ENCODE measurements at places on chromosomes 5 and 9.

GRCh38 chr5:113311301-113311700, 123.5 kb downstream of the TSSK1B start:
- DNase-seq = no peak

GRCh38 chr5:78506261-78507024, 142.1 kb downstream of the LHFPL2 start:
- no peak for DNase-seq

GRCh38 chr9:22165144-22165543, 156.0 kb upstream of the CDKN2B start:
- DNase-seq = no peak

GRCh38 chr5:7779019-7780005, 71.6 kb downstream of the CFAP90 start:
- no peak for DNase-seq

- no peak for DNase-seq
Observed at GRCh38 chr5:116371935-116372334, 202.7 kb downstream of the SEMA6A start.

GRCh38 chr5:106189121-106189809, 1481.5 kb downstream of the EFNA5 start:
- no peak for DNase-seq

- no peak for DNase-seq
Observed at GRCh38 chr9:130728721-130729120, 35.1 kb downstream of the EXOSC2 start.

DNA sequence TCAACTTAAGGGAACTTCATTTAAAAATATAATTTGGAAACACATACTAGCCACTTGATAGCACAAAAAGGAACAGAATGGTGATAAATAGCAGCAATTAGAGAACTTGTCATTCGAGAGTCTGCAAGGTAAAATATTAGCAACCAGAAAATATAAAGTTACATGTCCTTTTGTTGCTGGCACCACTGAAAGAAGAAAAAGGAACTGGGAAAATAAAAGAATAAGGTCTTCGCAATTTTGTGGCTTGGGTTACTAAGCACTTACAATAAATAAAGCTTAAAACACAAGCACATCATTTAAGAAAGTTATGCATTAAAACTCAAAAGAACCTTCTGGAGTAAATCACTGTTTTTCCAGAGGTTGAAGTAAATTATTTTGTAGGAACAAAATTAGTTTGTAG, 149.9 kb upstream of the FBN2 start:
- DNase-seq = no peak

GRCh38 chr9:90446200-90446948, 196.2 kb downstream of the DIRAS2 start:
- no peak for DNase-seq

DNA sequence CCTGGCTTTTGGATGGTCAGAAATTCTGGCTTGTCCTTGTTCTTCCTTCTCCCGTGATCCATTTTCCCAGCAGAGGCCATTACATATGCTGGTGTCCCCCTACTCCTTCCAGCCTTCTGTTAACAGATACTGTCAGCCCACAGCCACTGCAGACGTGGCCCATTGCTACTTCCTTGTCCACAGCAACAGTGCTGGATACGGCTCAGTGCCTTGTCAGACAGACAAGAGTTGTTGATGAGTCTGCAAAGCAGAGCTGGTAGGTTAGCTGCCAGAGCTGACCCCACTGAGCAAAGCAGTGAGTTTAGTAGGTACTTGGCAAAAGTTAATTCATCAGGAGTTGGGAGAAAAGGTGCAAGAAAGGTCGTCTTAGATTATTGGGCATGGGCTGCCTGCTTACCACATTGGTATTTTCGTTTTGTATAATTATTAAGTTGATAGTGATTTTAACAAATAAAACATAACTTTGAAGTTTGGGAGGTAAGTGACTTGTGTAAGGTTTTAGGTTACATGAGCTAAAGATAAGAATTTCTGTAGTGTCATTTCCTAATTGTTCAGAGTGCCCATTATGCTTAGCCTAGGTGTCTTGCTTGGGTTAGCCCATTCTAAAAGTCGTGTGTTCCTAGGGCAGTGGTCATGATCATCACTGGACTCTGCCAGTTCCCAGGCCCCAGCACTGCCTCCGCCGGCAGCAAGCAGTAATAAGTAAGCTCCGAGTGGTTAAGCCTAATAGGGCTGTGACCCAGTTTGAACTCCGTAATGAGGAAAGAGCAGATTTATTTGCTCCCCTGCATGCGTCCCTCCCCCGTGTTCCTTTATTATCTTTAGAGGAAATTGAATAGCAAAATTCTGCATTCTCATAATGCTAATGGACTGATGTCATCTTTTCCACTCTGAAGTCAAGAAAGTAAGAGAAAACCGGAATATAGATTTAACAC, 292.0 kb downstream of the FANCC start:
- DNase-seq = no peak

- DNase-seq = no peak
Observed at GRCh38 chr9:16884952-16885513, 14.6 kb upstream of the BNC2 start.

DNA sequence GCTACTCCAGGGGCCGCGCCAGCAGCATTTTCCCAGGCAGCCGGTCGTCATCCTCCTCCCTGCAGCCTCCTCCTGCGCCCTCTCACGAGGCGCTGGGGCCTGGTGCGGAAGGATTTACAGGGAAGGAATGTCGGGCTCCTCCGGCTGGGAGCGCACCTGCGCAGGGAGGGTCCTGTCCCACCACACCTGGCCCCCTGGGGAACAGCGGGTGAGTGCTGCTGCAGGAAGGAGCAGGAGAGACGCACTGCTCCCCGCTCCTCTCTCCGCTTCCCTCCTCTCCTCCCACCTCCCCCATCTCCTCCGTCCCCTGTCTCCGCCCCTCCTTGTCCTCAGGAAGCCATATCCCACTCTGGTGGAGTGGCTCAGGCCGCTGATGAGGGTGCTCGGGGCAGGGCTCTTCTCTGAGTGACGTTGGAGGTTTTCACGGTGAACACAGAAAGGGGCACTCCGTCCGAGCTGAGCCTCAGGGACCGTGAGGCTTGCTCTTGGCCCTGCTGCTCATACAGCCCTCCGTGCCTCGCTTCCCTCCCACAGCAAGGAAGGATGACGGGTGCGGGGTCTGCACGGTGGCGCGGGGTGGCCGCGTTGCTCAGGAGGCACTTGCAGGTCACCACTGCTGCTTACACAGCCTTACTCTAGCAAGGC, 31.3 kb downstream of the IRX4 start:
- DNase-seq = no peak
